Muscle of leg (tissue), 16 donors: ENCODE measurements at places on chromosomes 1 and 21.

GRCh38 chr1:150192012-150192411 lies 42.3 kb downstream of the PLEKHO1 start:
- DNase-seq: peak; percentile 24

- DNase-seq: no peak
Observed at GRCh38 chr1:46521414-46521813, 30.0 kb downstream of the KNCN start.

GRCh38 chr1:68953311-68953710 lies 456.4 kb upstream of the DEPDC1 start:
- peak; percentile 36 for DNase-seq

DNA sequence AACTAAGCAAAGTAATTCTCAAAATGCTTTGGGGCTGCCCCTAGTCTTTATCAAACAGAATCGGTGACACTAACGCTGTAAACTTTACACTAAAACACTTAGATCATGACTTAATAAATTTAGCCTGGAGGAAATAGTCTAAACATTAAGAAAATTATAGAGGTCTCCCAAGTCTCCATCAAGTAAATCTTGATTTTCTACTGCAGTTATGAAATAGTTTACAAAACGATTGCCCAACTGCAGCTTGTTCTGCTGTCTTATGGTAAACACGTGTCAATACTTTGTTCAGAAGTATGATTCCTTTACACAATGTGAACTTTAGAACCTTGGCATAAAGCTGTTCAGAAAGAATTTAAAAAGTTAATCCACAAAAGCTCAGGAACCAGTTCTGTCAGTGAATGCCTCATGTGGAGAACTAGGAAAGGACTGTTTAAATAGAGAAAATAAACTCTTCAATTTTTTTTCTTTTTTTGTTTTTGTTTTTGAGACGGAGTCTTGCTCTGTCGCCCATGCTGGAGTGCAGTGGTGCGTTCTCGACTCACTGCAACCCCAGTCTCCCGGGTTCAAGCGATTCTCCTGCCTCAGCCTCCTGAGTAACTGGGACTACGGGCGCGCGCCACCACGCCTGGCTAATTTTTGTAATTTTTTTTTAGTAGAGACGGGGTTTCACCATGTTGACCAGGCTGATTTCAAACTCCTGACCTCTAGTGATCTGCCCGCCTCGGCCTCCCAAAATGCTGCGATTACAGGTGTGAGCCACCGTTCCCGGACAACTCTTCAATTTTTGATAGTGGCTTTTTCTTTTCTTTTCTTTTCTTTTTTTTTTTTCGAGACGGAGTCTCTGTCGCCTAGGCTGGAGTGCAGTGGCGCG lies 1.6 kb downstream of the DDI2 start:
- peak; percentile 33 for DNase-seq

DNA sequence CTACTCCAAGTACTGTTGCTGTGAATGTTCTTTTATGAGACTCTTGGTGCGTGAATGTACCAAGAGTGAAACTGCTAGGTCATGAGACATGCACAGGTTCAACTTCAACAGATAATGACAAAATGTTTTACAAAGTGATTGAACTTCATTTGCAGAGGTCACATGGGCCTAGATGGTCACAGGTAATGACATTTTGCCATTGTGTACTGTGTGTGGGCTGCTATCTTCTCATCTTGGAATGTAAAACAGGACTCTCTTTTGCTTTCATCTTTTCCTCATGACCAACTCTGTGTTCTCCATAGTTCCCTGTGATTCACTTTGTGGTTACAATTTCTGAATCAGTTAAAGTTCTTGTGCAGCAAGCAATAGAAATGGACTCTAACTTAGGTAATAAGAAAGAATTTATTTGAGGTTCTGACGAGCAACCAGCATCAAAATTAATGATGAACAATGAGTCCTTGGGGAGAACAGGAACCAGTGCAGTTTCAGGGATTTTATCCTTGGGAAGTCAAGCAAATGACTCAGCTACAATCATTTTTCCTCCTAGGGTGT lies 16.2 kb upstream of the TSNAX start:
- DNase-seq: no peak

DNA sequence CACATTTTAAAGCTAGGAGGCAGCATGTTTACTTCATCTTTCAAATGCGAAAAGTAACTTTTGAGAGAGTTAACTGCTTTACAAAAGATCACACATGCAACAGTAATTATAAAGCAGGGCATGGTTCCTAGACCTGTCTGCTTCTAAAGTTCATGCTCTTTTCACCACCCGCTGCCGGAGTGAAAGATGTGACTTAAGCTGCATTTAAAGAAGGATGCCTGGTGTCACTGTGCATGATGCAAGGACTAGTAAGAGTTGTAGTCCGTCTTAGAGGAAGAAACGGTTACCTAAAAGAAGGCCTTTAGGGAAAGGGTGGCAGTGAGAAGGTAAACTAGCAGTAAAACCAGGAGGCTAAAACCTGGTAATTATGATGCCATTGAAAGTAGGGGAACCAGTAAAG lies 1689.1 kb downstream of the KCNT2 start:
- no peak for DNase-seq

- no peak for DNase-seq
Observed at GRCh38 chr21:44428281-44428960, 26.9 kb upstream of the LRRC3 start.

DNA sequence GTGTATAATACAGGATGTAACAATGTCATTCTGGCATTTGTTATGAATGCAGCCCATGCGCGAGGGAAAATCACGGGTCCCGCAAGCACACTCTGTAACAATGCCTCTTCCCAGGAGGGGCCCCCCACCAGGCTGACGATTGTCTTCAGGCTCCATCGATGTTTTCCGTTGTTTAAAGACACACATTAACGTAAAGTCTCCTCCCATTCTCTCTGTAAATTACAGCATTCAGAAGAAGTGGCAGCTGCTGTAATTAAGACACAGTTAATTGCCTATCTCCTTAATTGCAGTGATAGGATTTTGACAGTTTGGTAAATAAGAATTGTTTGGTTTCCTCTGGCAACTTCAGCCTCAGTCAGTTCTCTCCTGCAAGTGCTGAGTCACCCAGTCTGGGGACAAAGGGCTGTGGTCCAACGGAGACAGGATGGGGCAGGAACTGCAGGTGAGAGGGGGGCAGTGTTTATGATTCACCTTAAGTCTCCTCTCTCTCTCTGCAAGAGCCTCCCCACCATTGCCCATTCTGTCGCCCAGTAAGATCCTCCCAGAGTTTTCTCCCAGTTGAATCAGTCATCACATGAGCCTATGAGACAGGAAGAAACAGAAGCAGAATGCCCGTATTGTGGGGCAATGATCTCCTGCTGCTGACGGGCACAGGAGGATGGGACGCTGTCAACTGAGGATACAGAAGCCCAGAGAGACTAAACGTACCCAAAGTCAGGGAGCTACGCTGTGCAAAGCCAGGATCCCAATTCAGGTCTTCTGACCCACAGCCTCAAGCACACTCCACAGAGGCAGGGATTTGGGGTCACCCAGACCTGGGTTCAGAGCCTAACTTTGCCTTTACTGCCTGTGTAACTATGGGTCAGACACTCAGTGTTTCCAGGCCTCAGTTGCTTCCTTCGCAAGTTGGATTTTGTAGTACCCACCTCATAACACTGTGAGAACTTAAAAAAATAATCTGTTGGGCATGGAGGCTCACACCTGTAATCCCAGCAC lies 110.0 kb downstream of the ADSS2 start:
- DNase-seq: no peak

DNA sequence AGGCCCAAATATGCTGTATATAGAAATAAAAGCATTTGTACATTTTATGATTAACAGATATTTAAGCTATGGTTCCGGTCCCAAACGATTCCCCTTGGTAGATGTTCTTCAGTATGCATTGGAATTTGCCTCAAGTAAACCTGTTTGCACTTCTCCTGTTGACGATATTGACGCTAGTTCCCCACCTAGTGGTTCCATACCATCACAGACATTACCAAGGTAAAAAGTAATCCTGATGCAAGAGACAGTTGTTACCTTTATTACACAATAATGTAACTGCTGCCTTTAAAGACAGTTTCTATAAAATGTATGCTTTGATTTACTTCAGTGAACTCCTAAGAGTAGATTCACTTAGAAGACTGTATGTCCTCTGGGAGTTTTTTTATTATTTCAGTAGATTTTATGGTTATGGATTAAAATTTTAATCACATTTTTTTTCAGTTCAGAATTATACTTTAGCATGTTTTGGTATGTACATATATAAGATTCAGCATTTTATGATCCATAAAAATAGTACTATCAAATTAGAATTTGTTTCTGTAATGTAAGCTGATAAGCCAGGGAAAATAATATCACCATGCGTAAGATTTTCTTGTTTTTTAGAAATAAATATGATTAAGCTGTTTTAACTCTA lies 96.5 kb downstream of the USP25 start:
- peak; percentile 56 for DNase-seq

DNA sequence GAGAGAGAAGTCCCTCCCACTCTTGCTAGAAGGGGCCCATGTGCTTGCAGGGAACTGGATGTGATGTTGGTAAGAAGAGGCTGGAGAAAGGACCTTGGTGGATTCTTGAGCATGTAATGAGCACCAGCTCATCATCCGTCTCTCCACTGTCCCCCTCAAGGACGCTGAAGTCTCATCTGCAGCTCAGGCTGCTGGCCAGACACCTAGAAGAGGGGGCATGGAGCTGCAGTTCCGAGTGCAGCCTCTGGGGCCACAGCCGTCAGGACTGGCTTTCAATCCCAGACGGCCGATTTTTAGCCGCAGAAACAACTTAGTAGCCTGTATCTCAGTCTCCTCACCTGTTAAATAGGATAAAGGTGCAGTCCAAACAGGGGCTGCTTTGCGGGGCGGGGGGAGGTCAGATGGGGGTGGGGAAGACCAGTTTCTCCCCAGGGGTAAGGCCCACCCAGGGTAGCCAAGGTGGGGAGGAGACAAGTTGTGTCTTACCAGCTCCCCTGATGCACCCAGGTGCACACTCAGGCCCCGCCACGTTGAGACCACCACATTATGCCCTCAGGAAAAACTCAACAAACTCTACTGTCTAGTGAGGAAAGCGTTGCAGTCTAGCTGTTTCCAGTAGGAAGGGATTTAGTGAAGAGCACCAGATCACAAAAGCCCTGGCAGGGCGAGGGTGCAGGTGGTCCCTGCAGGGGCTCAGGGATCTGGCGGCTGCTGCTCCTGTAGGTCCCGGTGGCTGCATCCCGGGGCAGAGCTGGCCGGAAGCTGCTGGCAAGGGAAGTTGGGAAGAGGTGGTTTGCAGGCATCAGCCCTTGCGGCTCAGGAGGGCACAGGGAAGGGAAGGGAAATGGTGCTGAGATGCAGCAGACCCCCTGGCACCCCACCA lies 29.5 kb downstream of the LDLRAP1 start:
- DNase-seq: peak; percentile 42
